ENCODE measurements at places on chromosomes 2 and 18.
A peak's percentile ranks its signal among the peaks of the same experiment; 100 is the strongest.

DNA sequence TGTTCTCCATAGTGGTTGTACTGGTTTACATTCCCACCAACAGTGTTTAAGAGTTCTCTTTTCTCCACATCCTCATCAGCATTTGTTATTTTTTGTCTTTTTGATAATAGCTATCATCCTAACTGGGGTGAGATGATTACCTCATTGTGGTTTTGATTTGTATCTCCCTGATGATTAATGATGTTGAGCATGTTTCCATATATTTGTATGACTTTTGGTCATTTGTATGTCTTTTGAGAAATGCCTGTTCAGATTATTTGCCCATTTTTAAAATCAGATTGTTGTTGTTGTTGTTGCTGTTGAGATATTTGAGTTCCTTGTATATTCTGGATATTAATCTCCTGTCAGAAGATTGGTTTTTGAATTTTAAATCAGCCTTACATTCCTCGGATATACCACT, 147.5 kb downstream of the NCOA1 start:
- DNase-seq = no peak

DNA sequence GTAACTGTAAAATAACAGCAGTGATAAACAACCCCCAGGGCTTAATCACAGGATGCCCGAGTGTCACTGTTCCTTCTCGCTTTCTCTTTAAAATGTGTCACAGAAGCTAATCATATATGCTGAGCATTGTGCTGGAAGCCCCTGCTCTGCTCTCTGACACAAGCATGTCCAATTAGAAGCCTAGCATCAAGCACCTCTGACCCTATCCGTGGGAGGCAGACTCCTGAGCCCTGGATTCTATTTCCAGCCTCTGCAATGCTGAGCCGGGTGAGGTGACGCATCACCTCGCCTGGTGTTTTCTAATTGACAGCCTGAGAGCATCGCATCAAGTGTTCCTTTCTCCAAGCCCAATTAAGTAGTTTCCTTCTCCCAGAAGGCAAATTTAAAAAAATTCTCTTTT, 19.7 kb upstream of the SCG2 start:
- no peak for DNase-seq

- peak; percentile 53 for DNase-seq
Observed at GRCh38 chr2:235594041-235594440, 100.2 kb downstream of the AGAP1 start.

DNA sequence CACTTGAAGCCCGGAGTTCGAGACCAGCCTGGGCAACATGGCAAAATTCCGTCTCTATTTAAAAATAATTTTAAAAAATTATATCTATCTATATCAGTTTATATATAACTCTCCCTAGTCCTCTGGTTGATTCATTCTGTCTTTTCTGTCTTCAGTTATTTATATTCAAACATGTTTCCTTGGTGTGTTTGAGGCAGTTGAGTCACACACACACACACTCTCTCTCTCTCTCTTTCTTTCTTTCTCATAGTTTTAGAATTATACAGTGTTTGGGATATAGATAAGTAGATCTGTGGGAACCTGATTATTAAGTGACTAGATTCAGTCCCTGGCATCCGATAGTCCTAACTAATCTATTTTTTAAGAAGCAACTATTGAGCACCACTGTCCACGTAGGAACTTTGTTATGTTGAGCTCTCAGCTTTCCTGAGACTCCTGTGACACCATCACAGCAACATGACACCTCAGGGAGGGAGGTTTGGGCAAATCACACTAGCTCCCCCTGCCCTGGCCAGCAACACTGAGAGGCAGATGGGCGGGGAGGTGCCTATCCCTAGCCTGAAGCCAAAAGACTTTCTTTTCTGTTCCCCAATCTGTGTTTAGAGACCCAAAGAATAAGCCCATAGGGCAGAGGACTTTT, 482.7 kb downstream of the DLGAP1 start:
- no peak for DNase-seq

DNA sequence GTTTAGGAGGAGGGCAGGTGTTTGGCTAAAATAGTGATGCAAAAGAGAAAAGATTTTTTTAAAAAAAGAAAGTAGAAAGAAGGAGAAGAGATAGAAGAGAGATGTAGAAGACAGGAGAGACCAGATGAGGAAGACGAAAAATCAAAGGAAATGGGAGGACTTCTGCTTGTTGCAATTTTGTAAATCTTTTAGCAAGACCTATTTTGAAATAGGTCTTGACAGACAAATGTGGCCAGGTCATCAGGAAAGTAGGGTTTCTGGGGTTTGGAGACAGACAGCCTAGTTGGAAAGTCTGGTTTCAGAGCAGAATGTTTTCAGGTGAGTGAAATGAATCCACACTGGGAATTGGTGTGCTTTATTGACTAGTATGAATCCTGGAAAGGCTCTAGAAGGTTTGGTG, 104.5 kb upstream of the CAVIN2 start:
- no peak for DNase-seq

Measured in RWPE1 (cell line).